Left lung (tissue), 14 donors: ENCODE measurements at places on chromosomes 13 and 19. TPM values are rescaled to one million over a fixed set of nuclear protein-coding genes. Genes with fewer than 3 reads are reported as not detected.
A peak's percentile ranks its signal among the peaks of the same experiment; 100 is the strongest.

GRCh38 chr13:37385956-37386670 is 212.5 kb downstream of the POSTN start:
- no peak for DNase-seq

- DNase-seq, result no peak
These were observed 34.2 kb downstream of the EPSTI1 start for GRCh38 chr13:42957881-42958280.

- no peak for DNase-seq
These were observed 149.9 kb upstream of the SOX1 start for GRCh38 chr13:111917086-111917485.

GRCh38 chr13:34011552-34012085 is 193.7 kb downstream of the RFC3 start:
- no peak for DNase-seq

DNA sequence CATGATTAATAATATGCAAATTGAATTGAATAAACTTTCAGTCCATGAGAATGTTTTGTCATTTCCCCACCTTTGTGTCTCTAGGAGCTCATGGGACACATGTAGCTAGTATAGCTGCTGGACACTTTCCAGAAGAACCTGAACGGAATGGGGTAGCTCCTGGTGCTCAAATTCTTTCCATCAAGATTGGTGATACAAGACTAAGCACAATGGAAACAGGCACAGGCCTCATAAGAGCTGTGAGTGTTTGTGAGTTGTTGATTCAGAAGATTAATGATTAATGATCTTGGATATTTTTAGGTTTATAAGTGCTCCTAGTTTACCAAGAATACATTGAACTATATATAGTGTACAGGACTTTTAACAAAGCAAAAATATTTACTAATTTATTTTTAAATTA is 30.1 kb downstream of the TPP2 start:
- DNase-seq, result no peak

The CD70 gene
- polyA plus RNA-seq, result not detected

- DNase-seq, result no peak
These were observed 10.8 kb downstream of the CLN5 start for GRCh38 chr13:77002590-77003190.

- DNase-seq, result no peak
These were observed 26.3 kb downstream of the CNFN start for GRCh38 chr19:42363614-42364346.

The BEST2 gene
- 0.08 TPM for polyA plus RNA-seq

DNA sequence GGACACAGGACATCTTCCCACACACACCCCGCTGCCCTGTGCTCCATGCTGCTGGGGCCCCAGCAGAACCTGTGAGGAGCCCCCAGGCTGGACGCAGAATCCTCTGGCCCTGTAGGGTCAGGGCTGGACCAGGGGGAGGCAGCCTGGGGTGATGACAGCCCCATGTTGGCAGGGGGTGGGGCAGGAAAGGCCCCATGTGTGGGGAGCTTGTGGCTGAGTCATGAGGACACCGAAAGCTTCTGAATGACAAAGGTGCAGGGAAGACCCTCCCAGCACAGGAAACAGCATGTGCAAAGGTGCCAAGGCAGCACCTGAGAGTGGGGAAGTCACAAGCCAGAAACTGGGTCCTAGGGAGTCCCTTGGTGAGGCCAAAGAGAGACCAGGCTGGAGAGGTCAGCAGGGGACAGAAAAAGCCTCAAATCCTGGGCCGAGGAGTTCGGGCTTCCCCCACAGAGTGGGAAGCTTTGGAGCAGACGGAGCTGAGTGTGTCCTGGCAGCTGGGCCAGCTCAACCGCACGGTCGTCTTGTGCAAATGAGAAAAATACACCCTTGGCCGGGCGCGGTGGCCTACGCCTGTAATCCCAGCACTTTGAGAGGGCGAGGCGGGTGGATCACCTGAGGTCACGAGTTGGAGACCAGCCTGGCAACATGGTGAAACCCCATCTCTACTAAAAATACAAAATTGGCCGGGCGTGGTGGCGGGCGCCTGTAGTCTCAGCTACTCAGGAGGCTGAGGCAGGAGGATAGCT is 17.5 kb downstream of the ATP8B3 start:
- peak; percentile 69 for DNase-seq

The NFIC gene
- polyA plus RNA-seq, result 64.0 TPM

DNA sequence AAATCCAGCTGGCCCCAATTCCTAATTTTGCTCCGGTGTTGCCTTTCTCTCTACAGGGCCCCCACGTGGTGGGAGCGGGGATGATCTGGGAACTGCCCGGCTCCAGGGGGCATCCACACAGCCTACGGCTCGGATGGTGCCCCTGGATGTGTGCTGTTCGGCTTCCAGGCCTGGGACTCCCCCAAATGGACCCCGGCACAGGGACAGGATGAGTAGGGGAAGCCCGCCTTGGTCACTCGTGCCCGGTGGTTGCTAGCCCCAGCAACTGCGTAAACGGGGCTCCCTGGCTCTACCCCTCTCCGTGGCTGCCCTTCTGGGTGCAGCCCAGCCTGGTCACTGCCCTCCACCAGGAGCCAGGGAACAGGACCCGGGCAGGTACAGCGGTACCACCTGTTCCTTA is 111.5 kb downstream of the TEX26 start:
- DNase-seq, result no peak

The LGALS7 gene
- polyA plus RNA-seq, result 0.58 TPM

- no peak for DNase-seq
These were observed 14.6 kb downstream of the METTL21C start for GRCh38 chr13:102680133-102680717.

- DNase-seq, result no peak
These were observed 194.1 kb downstream of the KLF12 start for GRCh38 chr13:73940098-73940497.

DNA sequence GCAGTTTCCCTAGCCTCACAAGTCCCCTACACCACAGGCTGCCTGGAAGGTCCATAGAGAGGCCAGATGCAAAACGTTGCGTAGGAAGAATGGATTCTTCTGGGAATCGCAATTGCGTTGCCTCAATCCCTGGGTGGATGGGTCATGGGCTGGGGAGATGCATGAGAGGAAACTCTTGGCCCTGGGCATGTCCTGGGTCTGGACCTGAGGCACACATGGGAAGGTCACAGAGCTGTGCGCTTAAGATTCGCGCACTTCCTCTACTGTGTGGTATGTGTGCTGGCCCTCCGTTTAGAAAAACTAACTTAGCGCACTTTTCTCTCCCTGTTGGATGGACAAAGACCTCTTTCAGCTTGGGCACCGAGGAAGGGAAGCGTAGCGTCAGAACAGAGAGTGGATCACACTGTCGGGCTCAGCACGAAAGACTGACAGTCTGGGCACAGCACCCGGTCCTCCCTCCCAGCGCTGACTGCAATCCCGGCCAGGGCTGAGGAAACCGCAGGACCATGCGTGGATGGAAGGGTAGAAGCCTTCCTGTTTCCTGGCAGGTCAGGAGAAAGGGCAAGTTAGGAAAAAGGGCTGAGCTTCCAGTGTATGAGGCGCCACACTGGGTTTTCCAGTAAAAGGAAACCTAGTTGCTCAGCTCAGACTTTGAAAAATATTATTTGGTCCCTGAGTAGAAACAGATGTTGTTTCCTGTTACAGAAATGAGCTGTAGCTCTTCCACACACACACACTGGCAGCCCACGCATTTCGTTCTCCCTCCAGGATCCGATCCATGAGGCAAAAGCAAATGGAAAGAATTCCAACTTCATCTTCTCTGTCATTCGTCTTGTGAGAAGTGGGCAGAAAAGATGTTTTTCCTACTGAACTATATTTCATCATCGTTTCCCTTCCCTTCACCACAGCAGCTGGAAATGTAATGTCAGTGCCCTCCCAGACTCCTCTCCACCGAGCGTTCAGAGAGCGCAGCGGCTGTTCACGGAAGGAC is 86.0 kb downstream of the ING1 start:
- no peak for DNase-seq

DNA sequence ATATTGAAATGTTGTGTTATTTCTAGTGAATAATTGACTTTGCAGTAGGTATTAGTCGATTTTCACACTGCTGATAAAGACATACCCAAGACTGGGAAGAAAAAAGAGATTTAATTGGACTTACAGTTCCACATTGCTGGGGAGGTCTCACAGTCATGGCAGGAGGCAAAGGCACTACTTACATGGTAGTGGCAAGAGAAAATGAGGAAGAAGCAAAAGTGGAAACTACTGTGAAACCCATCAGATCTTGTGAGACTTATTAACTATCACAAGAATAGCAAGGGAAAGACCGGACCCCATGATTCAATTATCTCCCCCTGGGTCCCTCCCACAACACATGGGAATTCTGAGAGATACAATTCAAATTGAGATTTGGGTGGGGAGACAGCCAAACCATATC is 9.9 kb upstream of the C5AR2 start:
- DNase-seq, result no peak

DNA sequence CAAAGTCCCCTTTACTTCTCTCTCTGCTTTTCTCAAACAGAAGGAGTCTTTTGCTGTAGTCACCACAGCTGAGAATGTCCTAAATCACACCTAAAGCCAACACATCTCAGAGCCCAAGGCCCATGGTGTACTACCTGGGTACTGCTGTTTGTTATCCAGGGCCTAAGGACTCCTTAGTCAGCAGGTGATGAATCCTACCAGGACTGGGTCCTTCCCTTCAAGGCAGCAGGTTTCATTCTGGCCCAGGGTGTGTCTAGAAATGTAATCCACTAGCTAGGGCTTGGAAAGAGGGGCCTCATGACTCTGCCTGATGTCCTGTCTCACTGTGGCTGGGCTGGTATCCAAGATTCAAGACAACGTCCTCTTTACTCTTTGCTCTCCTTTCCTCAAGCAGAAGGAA is 36.2 kb upstream of the ENOX1 start:
- no peak for DNase-seq

- DNase-seq, result no peak
These were observed 78.3 kb downstream of the TSHZ3 start for GRCh38 chr19:31270897-31271296.

The PCDH9 gene
- 2.7 TPM for polyA plus RNA-seq

The WDR88 gene
- polyA plus RNA-seq, result 1.6 TPM

- no peak for DNase-seq
These were observed 1015.7 kb downstream of the PCDH9 start for GRCh38 chr13:66214467-66214866.

The ENOX1 gene
- 6.8 TPM for polyA plus RNA-seq

DNA sequence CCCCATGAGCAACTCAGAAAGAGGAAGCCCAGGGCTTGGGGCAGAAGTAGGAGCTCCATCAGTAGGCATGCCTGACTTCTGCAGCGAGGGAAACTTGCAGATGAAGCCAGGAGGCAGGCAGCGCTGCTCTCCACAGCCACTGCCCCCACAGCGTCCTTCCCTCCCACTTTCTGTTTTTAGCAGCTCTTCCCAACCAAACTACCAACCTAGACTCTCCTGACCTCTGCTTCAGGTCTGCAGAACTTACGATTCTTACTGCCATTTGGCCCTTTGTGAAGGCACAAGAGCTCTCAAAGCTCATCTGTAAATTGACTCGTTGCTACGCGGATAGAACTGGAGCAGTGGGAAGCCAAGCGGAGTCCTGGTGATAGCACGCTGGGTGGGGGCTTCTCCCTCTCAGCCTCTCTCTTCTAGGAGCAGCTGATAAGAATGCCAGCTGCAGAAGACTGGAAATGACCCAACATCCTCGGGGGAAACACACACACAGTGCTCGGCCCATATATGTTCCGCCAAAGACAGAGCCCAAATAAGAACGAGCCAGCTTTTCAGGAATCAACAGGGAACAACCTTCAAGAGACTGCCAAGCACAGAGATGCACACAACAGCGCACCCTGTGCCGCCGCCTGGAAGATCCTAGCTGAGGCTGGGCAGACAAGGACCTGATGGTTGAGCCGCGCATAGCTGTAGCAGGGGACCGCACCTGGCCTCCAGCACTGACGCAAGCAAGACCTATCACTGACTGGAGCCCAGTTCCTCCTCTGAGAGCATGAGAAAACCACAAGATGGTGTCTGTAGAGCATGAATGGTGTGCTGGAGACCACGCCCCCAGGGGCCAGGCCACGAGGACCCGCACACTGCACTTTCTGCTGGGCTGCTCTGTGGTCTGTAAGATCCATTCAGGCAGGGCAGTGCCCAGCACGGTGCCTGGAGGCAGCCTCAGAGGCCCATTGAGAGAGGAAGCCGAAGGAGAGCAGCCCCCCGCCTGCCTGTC is 15.9 kb upstream of the SLC35E1 start:
- no peak for DNase-seq

The CGB3 gene
- polyA plus RNA-seq, result 0.81 TPM

GRCh38 chr19:49155005-49155819 is at the start of gene HRC:
HRC (minus strand) TSS chr19:49155396; CDS start chr19:49155237, 159 bp downstream.
- DNase-seq, result peak; percentile 40

The C19orf33 gene
- 18.9 TPM for polyA plus RNA-seq

The TICAM1 gene
- polyA plus RNA-seq, result 7.7 TPM

- no peak for DNase-seq
These were observed 160.5 kb downstream of the DLEU7 start for GRCh38 chr13:50682966-50683365.
